ENCODE measurements at places on chromosomes 5 and 9.

DNA sequence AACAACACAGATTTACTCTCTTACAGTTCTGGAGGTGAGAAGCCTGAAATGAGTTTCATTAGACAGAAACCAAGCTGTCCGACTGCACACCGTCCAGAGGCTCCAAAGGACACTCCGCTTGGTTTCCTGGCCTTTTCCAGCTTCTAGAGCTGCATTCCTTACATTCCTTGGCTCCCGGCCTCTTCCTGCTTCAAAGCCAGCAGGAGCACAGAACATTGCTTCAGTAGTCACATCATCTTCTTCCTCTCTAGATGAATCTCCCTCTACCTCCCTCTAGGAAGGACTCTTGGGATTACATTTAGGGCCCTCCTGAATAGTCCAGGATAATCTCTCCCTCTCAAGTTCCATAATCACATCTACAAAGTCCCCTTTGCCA is 213.3 kb downstream of the CDK5RAP2 start:
- no peak for DNase-seq

- no peak for DNase-seq
Observed at GRCh38 chr5:143474616-143475015, 71.1 kb upstream of the NR3C1 start.

DNA sequence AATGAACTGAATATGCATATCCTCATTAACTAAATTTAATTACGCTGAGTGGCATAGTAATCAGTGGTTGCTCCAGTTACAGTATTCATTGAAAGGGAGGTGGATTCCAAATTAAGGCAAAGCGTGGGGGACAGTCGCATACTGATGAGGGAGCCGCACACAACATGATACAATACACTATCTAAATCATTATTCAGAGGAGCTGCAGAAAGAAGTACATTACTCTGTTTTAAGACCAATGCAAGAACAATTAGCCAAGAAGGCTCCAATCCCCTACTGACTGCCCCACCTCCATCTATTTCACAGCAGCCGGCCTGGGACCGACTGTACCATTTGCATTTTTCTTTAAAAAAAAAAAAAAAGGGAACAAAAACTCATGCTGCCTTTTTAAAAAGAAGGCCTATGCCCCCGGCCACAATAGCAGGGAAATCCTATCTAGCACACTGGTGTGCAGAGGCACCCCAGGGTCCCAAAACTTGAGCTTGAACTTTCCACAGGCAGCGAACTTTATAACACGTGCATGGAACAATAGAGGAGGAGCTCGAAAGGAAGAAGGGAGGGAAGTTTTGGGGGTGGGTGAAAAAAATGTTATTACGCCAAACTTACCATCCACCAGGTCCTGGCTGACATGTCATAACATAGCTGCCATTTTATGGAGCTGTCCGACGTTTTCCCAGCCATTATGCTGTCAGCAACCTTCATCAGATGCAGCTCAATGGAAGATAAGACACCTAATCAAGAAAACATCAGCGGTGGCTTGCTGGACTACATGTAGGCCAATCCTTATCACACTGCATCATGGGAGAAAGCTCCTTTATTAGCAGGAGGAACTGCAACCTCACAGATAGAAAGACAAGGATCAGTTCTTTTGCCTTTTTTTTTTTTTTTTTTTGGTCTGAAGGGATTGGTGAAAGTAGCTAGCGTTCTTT is 161.6 kb downstream of the ZDHHC21 start:
- DNase-seq, result no peak

DNA sequence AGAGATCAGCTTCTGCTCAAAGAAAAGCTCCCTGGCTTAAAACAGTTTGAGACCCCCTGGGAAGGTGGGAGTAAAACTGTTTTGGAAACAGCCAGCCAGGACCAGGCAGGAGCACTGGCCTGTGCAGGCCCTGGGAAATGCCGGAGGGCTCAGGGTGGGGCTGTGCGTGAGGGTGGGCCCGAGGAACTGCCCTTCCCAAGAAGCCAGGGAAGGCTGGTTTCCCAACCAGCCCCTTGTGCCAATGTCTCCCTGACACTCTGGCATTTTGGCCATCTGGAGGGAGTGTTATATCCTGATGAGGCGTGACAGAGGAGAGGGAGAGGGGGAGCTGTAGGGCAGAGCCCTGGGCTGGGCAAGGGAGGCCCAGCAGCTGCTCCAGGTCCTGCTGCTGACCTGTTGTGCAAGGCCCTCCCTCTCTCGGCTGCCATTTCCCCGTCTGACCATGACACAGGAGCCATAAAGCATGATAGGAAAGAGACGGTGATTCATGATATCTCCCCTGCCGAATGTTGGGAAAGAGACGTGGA is 16.1 kb downstream of the OLFML2A start:
- no peak for DNase-seq

GRCh38 chr5:56419667-56420066 is 186.5 kb upstream of the ANKRD55 start:
- DNase-seq, result no peak

GRCh38 chr9:127524373-127524772 is 73.1 kb downstream of the LRSAM1 start:
- peak; percentile 29 for DNase-seq
